Inflammatory macrophage treated with lipopolysaccharide for 4 hours (primary cell): ENCODE measurements at places on chromosomes 11 and 22.
A peak's percentile ranks its signal among the peaks of the same experiment; 100 is the strongest.

GRCh38 chr11:96102664-96103078 is 178.8 kb upstream of the MTMR2 start:
- no peak for DNase-seq

DNA sequence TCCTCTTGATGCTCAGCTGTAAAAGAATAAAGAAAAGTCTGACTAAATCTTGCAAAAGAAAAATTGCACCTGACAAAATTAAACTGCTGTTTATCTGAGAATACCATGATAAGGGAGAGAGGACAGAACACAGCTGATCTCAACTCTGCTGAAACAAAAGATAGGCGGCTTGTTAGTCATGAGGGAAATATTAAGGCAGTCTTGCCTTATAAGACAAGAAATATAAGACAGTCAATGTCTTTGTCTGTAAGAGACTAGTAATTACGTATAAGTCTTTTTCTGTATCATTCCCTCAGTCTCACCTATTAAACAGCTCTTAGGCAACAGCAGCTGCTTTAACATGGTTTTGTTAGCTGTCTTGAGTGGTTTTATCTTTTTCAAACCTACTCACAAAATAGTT is 296.6 kb downstream of the LUZP2 start:
- DNase-seq: no peak

- no peak for DNase-seq
Observed at GRCh38 chr11:6251990-6252473, 7.6 kb upstream of the CCKBR start.

- DNase-seq: no peak
Observed at GRCh38 chr11:44014968-44015623, 32.7 kb upstream of the ACCSL start.

GRCh38 chr11:47282462-47282861 is 12.5 kb downstream of the MADD start:
- DNase-seq: no peak

- no peak for DNase-seq
Observed at GRCh38 chr11:112773264-112773663, 188.0 kb upstream of the NCAM1 start.

DNA sequence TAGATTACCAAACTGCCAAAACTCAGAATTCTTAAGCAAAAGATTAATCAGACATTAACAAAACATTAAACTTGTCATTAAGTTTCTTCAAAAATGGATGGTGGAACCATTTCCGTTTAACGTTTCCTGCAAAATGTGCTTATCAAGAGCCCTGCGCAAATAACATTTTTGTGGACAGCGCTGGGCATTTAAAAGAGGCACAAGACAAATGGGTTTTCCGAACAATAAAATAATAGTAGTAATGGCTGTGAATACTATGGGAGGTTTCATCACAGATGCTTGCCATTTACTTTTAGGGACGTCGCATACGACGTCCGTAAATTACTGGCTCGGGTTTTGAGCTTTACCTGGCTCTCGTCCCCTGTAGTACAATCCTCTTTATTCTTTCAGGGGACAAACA is 1.1 kb downstream of the NPAT start:
- peak; percentile 5 for DNase-seq

DNA sequence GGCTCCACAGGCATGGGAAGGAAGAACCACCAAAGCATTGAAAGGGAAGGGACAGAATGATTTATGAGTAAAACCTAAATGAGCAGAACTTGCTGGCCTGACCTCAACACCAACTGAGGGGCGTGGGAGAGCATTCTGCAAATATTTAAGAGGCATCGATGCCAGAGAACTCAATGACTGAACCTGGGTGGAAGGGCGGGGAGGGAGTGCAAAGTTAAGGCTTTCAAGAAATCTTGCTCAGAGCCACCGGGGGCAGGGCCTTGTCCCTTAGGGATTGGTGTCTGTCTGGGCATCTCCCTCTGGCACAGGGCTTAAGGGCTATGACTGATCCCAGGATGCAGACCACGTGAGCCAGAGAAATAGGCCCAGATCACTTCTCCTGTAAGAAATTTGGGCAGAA is 137.1 kb downstream of the ADAMTS15 start:
- no peak for DNase-seq

DNA sequence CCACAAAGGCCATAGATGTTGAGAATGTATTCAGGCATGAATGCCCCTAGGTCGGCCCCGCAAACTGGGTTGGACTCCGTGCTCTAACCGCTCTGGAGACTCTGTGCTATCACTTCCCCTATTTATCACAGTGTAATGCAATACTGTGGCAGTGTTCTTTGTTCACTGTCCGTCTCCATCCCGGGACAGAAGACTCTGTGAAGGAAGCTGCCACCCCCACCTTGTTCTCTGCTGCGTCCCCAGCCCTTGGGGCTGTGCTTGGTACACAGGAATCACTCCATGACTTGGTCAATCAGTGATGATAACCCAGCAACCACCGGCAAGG is 57.6 kb downstream of the TSPAN18 start:
- DNase-seq: no peak

- peak; percentile 38 for DNase-seq
Observed at GRCh38 chr22:46612904-46613605, 7.1 kb upstream of the GRAMD4 start.

- DNase-seq: no peak
Observed at GRCh38 chr22:35045451-35045850, 20.5 kb upstream of the ISX start.

- DNase-seq: no peak
Observed at GRCh38 chr22:32380991-32381390, 23.3 kb downstream of the RFPL3 start.

DNA sequence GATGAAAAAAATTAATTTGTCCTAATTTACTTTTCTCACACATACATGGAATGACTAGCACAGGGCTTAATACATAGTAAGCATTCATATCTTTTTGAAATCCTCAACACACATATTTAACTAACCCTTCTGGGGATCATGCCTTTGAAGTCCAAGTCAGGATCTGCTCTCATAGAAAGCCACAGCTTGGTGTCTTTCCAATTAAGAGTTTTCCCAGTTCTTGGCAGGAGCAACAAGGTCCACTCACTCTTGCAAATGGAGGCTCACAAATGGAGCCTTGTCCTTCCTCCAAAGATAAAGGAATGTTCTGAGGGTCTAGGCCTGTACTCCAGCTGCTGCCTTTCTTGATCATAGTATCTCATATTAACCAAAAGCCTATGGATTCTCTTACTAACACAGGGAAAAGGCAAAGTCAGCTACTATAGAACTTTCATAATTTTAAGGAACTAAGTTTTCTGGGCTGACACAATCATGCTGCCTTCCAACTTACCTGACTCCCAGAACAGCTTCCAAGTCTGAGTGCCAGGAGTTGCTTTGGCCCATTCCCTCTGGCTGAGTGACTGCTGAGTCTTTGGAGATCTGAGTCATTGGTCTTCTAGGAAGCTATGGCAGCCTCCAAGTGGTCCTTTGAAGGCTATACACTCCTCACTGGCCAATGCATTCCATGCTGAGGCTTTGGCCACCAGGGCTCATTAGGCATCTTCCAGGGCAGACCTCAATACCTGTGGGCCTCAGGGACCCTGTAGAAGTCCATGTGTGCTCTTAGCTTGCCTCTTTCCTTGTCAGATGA is 25.8 kb upstream of the NUCB2 start:
- no peak for DNase-seq

DNA sequence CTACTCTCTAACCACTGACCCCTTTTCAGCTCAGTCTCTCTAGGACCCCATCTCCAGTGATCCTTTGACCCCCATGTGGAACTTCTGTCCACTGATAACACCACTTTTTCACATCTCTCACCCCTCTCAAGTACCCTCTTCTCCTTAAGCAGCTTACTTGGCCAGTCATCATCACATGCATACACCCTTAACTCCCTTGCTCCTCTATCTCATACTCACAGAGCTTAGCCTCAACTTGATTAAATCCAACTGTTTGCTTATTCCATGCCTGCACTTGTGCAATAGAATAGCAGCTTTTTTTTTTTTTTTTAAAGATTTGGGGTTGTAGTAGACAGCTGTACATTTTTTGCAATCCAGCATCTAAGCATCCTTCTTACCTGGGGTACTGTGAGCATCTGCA is 22.2 kb downstream of the AQP11 start:
- no peak for DNase-seq

- peak; percentile 49 for DNase-seq
Observed at GRCh38 chr11:3836903-3837302, 3.9 kb downstream of the RHOG start.

- DNase-seq: peak; percentile 78
Observed at GRCh38 chr22:30265823-30266444, 717 bp downstream of the OSM start.

DNA sequence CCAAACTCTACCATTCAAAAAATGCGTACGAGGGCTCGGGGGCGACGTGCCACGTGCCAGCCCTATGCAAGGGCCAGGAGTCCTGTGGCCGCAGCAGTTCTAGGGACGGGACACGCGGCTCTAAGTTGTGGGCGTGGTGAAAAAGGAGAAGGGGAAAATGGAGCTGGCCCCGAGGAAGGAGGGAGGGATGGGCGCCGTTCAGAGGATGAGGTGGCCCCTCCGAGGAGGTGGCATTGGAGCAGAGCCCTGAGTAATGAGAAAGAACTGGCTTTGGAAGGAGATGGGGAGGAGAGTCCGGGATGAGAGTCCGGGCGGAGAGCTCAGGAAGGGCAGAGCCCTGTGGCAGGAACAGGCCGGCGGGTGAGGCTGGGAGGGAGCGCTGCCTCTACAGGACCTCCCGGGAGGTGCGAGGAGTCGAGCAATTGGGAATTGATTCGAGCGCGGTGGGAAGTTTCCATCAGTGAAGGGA is 21.0 kb downstream of the OTUB1 start:
- peak; percentile 64 for DNase-seq

DNA sequence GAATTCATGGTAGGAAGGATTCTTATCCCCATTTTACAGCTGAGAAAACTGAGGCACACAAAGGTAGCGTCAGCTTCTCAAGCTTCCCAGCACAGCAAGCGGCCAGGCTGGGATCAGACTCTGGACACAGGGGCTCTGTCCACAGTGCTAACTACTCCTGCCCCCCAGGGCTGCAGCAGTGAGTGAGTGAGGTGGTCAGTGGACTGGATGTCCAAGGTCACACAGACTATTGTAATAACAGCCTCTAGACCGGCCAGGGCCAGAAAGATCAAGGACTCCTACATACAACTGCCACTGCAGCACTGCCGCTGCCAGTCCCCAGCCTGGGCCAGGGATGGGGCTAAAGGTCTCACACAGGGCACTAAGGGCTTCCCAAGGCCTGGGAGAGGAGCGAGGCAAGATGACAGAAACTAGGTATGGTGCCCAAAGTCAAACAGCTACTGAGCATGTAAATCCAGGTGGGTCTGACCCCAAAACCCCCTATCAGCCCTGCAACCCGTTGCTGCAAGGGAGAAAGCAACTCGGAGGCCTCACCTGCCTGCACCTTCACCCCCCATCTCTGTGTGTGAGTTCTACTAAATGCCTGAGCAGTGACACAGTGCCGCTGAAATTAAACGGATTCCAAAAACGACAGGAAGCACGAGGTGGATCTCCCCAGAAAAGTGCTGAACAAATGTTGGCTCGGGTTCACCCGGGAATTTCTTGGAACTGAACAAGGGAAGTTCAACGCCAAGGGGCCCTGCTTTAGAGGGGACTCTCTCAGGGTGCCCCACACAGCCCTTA is 161.8 kb upstream of the GRK3 start:
- DNase-seq: no peak

DNA sequence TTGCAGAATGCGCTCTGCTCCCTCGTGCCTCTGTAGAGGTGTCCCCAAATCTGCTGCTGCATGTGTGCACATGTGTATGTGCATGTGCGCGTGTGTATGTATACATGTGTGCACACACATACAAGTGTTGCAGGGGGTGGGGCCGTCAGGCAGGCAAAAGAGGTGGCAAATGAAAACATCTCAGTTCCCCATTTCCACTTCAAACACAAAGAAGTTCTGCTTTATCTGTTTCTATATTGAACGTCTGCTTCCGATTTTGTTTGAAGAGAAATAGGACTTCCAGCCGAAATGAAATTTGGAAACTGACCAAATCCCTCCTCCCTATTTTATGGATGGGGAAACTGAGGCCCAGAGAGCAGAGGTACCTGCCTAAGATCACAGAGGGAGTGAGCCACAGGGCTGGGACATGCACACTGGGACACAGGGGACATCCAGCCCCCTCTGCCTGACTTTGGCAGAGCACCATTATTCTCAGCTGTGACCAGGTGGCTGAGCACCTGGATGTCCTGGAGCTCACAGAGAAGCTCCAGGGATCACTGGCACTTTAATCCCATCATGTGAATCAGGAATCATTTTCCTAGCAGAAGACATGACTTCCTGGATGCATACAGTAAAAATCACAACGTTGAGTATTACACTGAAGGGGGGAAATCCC is 41.2 kb upstream of the ALX4 start:
- DNase-seq: peak; percentile 22

- DNase-seq: no peak
Observed at GRCh38 chr11:9028581-9028980, 24.8 kb upstream of the NRIP3 start.
